Mammary microvascular endothelial cell (primary cell): ENCODE measurements at places on chromosomes 12 and 14. TPM values are rescaled to one million over a fixed set of nuclear protein-coding genes. Genes with fewer than 3 reads are reported as not detected.

OR6J1 gene
- total RNA-seq: not detected in 2 replicates

GPR68 gene
- total RNA-seq: 2.1 and 2.2 TPM in 2 replicates

RGS6 gene
- total RNA-seq: not detected in 2 replicates

FOXG1 gene
- under 0.01 TPM in 1 of 2 replicates, not detected in the other for total RNA-seq

LRIG3 gene
- 17.3 and 17.4 TPM in 2 replicates for total RNA-seq

ZC2HC1C gene
- 0.89 and 1.3 TPM in 2 replicates for total RNA-seq

COX8C gene
- total RNA-seq: not detected in 2 replicates

OVCH1 gene
- not detected in 2 replicates for total RNA-seq

BEGAIN gene
- total RNA-seq: 0.20 TPM in 2 replicates

SLC10A1 gene
- not detected in 2 replicates for total RNA-seq

FAM181A gene
- not detected in 2 replicates for total RNA-seq

NPAS3 gene
- total RNA-seq: 0.10 TPM in 1 of 2 replicates, not detected in the other

SLC39A5 gene
- not detected in 2 replicates for total RNA-seq

SMCO2 gene
- total RNA-seq: 0.13 TPM in 1 of 2 replicates, not detected in the other

LGR5 gene
- not detected in 2 replicates for total RNA-seq

A2M gene
- 45.0 and 53.3 TPM in 2 replicates for total RNA-seq

TGM1 gene
- 0.27 and 2.1 TPM in 2 replicates for total RNA-seq

MANSC1 gene
- total RNA-seq: 31.1 and 43.1 TPM in 2 replicates

MYH6 gene
- total RNA-seq: 0.05 TPM in 1 of 2 replicates, not detected in the other

TOMM20L gene
- not detected in 2 replicates for total RNA-seq

TAS2R19 gene
- total RNA-seq: 0.39 and 0.53 TPM in 2 replicates

MAPK1IP1L gene
- total RNA-seq: 79.1 and 119 TPM in 2 replicates

CCDC38 gene
- 0.07 and 0.15 TPM in 2 replicates for total RNA-seq

BMP4 gene
- total RNA-seq: 95.3 and 102 TPM in 2 replicates

NEMP1 gene
- 10.5 and 11.4 TPM in 2 replicates for total RNA-seq

LHX5 gene
- total RNA-seq: not detected in 2 replicates

GZMB gene
- total RNA-seq: not detected in 2 replicates

DGLUCY gene
- 44.2 and 55.6 TPM in 2 replicates for total RNA-seq

NDRG2 gene
- 0.69 TPM in 1 of 2 replicates, not detected in the other for total RNA-seq

GDF3 gene
- 0.67 and 0.74 TPM in 2 replicates for total RNA-seq

RTL1 gene
- total RNA-seq: not detected in 2 replicates

ABHD12B gene
- total RNA-seq: not detected in 2 replicates

ACSS3 gene
- not detected in 2 replicates for total RNA-seq

FAM90A1 gene
- total RNA-seq: 0.10 TPM in 1 of 2 replicates, not detected in the other

FLRT2 gene
- 35.0 and 35.6 TPM in 2 replicates for total RNA-seq

RNASE3 gene
- not detected in 2 replicates for total RNA-seq

MMP17 gene
- total RNA-seq: 14.0 and 16.0 TPM in 2 replicates

ALG10 gene
- total RNA-seq: 6.2 and 10.3 TPM in 2 replicates

PXMP2 gene
- 39.2 and 40.0 TPM in 2 replicates for total RNA-seq

CD163L1 gene
- 1.7 and 4.7 TPM in 2 replicates for total RNA-seq
